Breast epithelium (tissue), 4 donors: ENCODE measurements at places on chromosomes 12 and 14.
A peak's percentile ranks its signal among the peaks of the same experiment; 100 is the strongest.

DNA sequence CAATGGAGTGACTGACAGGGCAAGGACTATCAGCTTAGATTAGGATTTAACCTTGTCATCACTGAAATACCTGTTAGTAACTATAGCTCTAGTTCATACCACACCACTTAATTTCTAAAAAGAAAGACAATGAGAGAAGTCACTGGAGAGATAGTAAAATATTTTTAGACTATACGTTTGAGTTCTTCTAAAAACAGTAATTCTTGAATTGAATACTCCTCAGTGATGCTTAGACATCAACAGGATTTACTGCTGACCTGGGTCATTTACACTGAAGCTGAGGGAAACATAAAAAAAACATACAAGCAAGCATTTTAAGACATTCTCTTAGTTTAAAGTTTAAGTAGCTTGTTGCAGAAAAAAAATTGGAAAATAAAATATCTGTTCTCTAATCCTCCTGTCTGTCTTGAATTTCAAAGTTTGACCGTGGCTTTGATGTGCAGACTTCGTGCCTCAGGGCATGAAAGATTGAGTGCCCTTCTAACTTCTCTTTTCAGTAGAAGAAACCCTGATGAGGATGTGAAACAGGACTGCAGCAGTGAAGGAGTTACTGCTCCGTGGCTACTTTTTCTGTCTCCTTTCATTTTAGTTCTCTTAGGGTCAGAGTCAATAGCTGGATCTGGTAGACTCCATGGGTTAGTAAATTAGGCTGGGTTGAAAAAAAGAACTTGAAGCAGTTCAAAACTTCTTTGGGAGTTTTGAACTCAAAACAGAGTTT is 172.2 kb downstream of the PTPRO start:
- no peak for DNase-seq

- no peak for DNase-seq
Measured at GRCh38 chr12:96483116-96483515, 6.3 kb upstream of the CFAP54 start.

DNA sequence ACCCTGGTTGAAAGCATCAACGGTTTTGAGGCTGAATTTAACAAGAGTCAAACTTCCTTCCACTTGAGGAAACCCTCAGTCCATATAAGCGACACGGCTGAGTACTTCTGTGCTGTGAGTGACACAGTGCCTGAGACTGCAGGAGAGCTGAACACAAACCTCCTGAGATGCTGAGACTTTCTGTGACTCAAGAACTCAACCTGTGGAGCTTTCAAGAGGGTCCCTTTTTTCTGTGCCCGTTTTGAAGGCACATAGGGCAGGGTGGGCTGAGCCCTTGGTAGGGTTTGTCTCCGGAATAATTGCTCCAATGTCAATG is 305.3 kb upstream of the OR4E1 start:
- no peak for DNase-seq

DNA sequence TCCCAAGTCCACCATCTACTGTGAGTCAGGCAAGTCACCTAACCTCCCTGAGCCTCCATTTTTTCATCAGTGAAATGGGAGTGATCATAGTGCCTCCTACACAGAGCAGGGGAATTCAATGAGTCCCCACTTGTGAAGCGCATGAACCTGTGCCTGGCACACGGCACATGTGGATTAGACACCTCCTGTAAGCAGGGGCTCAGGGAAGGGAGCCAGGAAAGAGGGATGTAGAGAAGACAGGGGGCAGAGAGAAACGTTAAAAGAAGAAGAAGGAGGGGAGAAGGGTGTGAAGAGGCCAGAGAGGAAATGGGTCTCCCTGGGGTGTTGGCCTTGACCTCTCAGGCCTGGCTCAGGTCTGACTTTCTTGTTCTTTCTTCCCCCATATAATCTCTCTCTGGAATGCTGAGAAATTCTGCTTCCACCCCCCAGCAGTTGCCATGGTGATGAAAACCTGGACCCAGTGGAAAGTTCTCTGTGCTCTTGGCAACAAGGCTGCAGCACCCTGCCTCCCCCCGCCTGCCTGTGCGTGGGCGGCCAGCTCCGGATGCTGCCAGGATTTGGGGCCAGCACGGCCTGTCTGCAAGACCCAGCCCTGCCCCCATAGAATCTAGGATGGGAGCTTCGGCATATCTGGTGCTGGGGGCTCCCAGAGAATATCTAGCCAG is 94.5 kb downstream of the CALM1 start:
- DNase-seq: peak; percentile 71
